ENCODE measurements at places on chromosomes 4 and X.

- DNase-seq: no peak
Observed at GRCh38 chr4:6179362-6179761, 21.0 kb downstream of the JAKMIP1 start.

- DNase-seq: no peak
Observed at GRCh38 chrX:3514996-3515395, 168.5 kb upstream of the MXRA5 start.

- peak; percentile 42 for DNase-seq
Observed at GRCh38 chrX:77426811-77427210, 20.4 kb upstream of the FGF16 start.

DNA sequence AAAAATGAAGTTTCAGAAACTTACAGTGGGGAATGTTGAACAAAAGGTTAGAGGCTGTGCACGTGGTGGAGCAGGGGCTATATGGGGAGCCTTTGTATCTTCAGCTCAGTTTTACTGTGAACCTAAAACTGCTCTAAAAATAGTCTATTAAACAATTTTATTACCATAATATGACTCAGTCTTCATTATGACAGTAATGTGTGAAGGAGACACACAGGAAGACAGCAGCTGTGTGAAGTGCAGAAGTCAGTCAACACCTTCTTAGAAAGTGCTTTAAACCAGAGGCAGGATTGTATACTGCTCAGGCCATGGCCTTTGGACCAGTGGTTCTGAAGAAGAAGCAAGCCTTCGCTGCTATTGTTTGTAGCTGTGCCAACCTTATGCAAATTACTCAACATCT is 89.7 kb downstream of the ARHGAP10 start:
- DNase-seq: peak; percentile 26

- DNase-seq: peak; percentile 81
Observed at GRCh38 chr4:10783351-10783750, 98.8 kb upstream of the CLNK start.

All from lung microvascular endothelial cell (primary cell).